ENCODE measurements at places on chromosomes 4 and X.

DNA sequence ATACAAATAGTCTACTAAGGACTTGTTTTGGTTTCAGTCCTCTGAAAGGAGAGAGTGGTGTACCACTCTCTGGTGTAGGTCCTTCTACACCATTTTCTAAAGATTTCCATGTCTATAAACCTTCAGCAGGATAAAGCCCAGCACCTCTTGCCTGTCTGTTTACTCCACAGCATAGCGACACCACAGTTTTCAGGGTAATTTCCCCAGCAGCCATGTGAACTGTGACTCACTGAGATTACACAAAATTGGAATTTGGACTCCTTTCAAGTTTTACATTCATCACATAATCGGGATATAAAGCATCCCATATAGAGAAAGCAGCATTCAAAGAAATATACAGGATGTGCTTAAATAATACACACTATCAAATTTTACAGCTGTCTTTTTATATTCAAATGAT is 229.6 kb downstream of the PRDM5 start:
- no peak for DNase-seq
- H3K27me3 ChIP-seq = no peaks in the 10 kb centered on the region
- no peaks in the 10 kb centered on the region for H3K36me3 ChIP-seq
- no peak overlapping the region for H3K4me3 ChIP-seq

DNA sequence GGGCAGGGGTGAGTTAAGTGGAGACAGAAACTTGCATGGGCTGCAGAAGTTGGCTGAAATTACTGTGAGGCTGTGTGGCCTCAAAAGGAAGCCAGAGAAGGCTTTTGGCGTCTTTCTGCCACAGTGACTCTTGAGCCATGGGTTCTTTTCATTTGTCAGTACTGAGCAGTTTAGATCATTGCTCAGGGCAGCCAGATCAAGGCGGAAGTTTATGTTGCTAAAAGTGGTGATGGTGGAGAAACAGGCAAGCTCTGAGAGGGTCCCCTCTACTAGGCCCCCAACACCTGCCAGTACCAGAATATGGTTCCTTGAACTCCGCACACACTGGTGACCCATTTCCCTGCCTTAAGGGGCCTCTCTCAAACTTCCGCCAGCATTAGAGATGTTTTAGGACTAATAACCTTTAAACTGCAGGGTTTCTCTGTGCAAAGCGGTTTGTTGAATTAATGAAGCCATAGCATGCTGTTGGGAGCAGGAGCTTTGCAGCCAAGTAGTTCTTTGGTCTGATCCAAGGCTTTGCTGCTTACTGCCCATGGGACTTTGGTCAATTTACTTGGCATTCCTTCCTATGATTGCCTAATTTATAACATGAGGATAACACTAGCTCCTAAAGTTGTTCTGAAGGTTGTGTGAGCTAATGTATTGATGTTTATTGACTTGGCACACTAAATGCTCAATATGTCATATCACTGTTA is 34.5 kb downstream of the RNF175 start:
- DNase-seq = no peak
- H3K27me3 ChIP-seq = no peaks in the 10 kb centered on the region
- no peaks in the 10 kb centered on the region for H3K4me1 ChIP-seq
- no peak overlapping the region for H3K27ac ChIP-seq

DNA sequence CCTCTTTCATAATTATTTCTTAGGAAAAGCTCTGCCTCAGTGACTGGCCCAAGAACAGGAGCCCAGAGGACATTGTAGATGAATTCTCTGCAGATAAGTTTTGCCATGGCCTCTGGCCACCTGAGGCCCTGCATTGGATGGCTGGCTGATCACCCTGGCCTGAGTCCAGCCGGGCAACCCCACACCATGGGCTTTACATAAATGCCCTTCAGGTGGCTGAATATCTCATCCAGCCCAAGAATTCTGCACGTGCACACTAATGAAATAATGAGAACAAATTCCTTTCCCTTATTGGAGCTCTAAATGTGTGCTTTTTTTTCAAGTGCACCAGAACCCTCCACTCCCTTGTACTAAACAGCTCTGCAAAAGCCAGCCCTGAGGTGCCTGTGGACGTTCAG is 65.7 kb downstream of the IRF2 start:
- H3K4me3 ChIP-seq = no peak overlapping the region
- H3K27me3 ChIP-seq = no peaks in the 10 kb centered on the region
- H3K36me3 ChIP-seq = peaks cover 65% of the 10 kb centered on the region
- H3K27ac ChIP-seq = no peak overlapping the region
- DNase-seq = no peak

DNA sequence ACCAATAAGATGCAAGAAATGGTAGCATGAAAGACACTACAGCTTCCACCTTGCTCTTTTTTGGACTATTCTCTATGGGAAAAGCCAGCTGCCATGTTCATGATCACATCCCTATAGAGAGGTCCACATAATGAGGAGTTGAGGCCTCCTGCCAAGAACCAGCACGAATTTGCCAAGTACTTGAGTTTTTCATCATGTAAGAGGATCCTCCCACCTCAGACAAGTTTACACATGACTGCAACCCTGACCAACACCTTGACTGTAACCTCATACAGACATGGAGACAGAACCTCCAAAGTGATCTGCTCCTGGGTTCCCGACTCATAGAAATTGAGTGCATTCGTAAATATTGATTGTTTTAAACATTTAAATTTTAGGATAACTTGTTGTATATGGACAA is 135.2 kb upstream of the TSPAN5 start:
- H3K27me3 ChIP-seq = no peaks in the 10 kb centered on the region
- no peak for DNase-seq
- no peak overlapping the region for H3K27ac ChIP-seq
- no peaks in the 10 kb centered on the region for H3K4me1 ChIP-seq

- no peaks in the 10 kb centered on the region for H3K4me1 ChIP-seq
- no peak overlapping the region for H3K27ac ChIP-seq
- DNase-seq = no peak
- H3K27me3 ChIP-seq = no peaks in the 10 kb centered on the region
- H3K4me3 ChIP-seq = no peak overlapping the region
Observed at GRCh38 chr4:19266566-19266965, 985.1 kb upstream of the SLIT2 start.

Measured in sigmoid colon (tissue), 7 donors.